ENCODE measurements at places on chromosomes 13 and 19.

- no peaks in the 10 kb centered on the region for H3K27me3 ChIP-seq
- no peak for DNase-seq
- H3K4me3 ChIP-seq = no peak overlapping the region
- no peaks in the 10 kb centered on the region for H3K36me3 ChIP-seq
- H3K4me1 ChIP-seq = no peaks in the 10 kb centered on the region
These were observed 9.5 kb upstream of the GJB6 start for GRCh38 chr13:20241593-20241992.

DNA sequence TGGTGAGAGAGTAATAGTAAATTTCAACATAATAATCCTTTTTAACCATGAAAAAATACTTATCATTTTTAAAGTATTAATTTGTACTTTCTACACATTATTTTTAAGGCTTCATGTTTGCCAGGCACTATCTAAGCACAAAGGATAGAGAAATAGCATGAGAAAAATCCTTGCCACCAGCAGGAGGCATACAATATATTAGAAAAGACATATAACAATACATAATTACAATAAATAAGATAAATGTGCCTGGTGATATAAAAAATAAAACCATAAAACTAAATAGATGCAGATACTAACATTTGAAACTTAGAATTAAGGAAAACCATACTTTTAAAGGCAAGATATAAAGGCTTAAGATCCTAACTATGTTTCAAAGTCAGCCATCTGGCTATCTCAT lies 1256.4 kb downstream of the DIAPH3 start:
- no peaks in the 10 kb centered on the region for H3K27me3 ChIP-seq
- no peaks in the 10 kb centered on the region for H3K36me3 ChIP-seq
- DNase-seq = no peak
- no peaks in the 10 kb centered on the region for H3K4me1 ChIP-seq
- no peak overlapping the region for H3K4me3 ChIP-seq

DNA sequence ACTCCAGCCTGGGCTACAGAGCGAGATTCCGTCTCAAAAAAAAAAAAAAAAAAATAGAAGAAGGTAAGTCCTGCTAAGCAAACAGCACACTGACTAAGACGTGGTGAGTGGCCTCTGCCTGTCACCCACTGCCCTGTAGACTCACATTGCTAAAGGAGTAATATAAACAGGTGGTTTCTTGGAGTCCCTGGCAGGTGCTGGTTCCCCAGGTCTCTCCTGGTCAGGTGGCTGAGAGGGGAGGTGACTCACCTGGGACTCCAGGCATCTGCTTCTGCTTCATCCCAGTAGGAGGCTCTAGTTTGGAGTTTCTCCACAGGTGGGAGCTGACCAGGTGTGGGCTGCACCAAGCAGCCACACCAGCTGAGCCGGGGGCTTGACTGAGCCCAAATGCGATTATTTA lies at the start of gene OR10H1:
Gene OR10H1, minus strand, starts transcription at position 359 of the 400 bp plus-strand sequence. CDS start 7,627 bp downstream, outside the sequence.
- H3K4me1 ChIP-seq = no peaks in the 10 kb centered on the region
- H3K27me3 ChIP-seq = peaks cover 44% of the 10 kb centered on the region
- no peak within 1 kb of the TSS for H3K4me3 ChIP-seq
- no peak for DNase-seq
- H3K36me3 ChIP-seq = no peaks in the 10 kb centered on the region
- no peak within 1 kb of the TSS for H3K27ac ChIP-seq

- no peak for DNase-seq
- H3K4me1 ChIP-seq = no peaks in the 10 kb centered on the region
These were observed 38.4 kb upstream of the RAP2A start for GRCh38 chr13:97395447-97396136.

- no peaks in the 10 kb centered on the region for H3K27me3 ChIP-seq
- H3K27ac ChIP-seq = no peak overlapping the region
- H3K36me3 ChIP-seq = no peaks in the 10 kb centered on the region
- DNase-seq = no peak
- no peaks in the 10 kb centered on the region for H3K4me1 ChIP-seq
These were observed 44.0 kb downstream of the ZNF627 start for GRCh38 chr19:11641244-11641643.

GRCh38 chr13:85806553-85807175 lies 7.4 kb upstream of the SLITRK6 start:
- H3K27me3 ChIP-seq = no peaks in the 10 kb centered on the region
- H3K4me1 ChIP-seq = peaks cover 2% of the 10 kb centered on the region
- H3K27ac ChIP-seq = no peak overlapping the region
- H3K4me3 ChIP-seq = no peak overlapping the region
- DNase-seq = no peak
